Activated CD4-positive, alpha-beta T cell treated with anti-CD3 and anti-CD28 coated beads for 24 hours (primary cell): ENCODE measurements at places on chromosomes 11 and 22.

DNA sequence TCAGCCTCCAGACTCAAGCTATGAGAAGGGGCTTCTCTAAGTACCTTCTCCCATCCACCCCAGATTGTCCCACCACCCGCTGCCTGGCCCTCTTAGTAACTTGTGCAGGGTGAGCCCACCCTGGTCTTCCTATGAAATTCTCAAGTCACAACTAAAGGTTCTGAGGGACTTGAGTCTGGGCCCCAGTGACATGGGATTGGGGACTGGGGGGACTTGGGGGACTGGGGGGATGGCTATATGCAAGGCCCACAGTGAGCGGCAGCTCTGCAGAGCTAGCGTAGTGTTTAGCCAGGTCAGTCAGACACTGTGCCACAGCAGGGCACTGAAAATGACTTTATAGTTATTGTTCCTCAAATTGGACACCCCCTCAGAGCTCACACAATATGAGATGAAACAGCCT is 622.3 kb upstream of the CADM1 start:
- DNase-seq: no peak

GRCh38 chr11:78654866-78655265 is 80.2 kb upstream of the NARS2 start:
- DNase-seq: no peak

- no peak for DNase-seq
Observed at GRCh38 chr11:12859872-12860657, 149.1 kb upstream of the RASSF10 start.

- DNase-seq: no peak
Observed at GRCh38 chr11:44829838-44830237, 103.1 kb downstream of the TSPAN18 start.

GRCh38 chr11:19713196-19714021 is 772 bp downstream of the NAV2 start:
- DNase-seq: no peak

- no peak for DNase-seq
Observed at GRCh38 chr11:130847517-130847916, 68.8 kb downstream of the SNX19 start.

DNA sequence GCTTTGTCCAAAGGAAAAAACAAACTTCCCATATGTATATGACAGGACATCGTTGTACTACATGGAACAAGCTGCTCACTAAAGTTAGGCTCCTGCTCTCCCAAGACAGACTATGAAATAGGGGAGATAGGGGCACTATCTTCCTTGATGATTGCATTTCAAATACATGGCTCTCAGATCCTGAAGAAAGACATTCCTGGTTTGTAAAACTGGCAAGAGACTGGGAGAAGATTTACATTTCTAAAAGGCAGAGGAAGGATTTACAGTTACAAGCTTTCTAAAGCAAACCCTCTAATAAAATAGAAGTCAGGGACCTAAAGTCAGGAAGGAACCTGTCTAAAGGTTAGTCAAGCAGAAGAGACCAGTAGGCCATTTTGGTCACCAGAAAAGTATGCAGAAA is 103.7 kb downstream of the SLC17A6 start:
- no peak for DNase-seq

DNA sequence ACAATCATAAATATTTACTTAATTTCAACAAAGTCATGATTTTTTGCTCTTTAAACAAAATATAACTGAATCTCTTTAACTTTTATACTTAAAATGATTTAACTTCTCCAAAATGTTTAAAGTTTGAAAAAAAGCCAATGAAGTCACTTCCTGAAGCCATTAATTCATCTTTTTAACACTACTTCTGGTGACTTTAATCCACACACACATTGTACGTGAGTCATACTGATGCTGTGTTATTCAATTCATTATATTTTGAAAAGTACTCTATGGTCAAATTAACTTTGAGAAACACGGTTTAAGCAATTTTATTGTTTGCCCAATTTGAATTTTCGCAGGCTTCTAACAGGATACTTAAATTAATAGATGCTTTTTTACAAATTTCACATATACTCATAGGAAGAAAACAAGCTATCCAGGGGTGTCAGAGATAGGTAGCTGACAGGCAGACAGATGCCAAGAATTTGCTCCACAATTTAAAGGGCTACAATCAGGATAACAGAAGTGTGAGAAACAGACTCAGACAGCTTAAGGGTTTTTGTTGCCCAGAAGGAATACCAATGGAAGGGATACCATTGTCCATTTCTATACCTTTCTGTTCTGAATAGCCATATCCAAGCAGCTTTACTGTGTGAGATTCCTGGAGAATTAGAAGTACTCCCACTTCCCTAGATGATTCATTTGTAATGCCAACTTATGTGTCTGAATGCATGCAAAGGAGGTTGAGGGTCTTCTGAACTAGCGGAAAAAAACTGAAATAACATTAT is 118.4 kb downstream of the RBFOX2 start:
- DNase-seq: no peak

- no peak for DNase-seq
Observed at GRCh38 chr11:99370549-99371216, 349.9 kb downstream of the CNTN5 start.

GRCh38 chr11:102940714-102941588 is 14.6 kb downstream of the MMP13 start:
- no peak for DNase-seq

GRCh38 chr11:1563697-1564534 is 8.2 kb downstream of the DUSP8 start:
- DNase-seq: no peak

DNA sequence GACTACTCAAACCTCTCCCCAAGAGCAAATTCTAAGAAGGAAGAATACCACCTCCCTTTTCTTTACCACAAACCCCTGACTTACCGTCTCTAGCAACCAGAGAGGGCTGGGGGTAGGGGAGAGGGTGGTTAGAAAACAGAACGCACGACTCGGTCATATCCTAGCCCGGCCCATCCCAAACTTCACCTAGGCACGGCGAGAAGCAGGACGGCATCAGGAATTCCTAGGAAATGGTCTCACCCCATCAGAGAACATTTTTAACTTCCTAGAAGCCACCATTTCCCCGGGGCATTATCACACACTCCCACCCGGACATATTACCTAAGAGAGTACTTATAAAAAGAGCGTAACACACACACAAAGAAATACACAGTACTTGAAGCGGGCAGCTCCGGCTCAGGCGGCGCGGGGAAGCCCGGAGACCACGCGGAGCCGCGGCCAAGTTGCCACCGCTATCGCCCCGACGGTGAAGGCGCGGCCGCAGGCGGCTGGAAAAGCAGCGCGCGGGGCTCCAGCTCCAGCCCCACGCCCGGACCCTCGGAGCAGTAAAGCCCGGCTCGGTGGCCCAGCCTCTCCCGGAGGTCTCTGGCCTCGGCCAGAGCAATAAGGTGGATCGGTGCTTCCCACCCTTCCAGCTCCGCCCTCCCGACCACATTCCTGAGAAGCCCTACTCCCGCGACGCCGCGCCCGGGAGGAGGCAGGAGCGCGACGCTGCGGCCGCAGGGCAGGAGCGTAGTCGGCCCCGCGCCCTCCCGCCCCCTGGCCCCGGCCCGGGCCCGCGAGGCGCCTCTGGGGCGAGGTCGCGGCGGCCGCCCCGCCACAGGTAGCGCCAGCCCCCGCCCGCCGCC is 878 bp downstream of the RRAS2 start:
- DNase-seq: no peak

- peak; percentile 35 for DNase-seq
Observed at GRCh38 chr11:108497317-108498045, 703 bp downstream of the POGLUT3 start.
